ENCODE measurements at places on chromosomes 5 and 9.

DNA sequence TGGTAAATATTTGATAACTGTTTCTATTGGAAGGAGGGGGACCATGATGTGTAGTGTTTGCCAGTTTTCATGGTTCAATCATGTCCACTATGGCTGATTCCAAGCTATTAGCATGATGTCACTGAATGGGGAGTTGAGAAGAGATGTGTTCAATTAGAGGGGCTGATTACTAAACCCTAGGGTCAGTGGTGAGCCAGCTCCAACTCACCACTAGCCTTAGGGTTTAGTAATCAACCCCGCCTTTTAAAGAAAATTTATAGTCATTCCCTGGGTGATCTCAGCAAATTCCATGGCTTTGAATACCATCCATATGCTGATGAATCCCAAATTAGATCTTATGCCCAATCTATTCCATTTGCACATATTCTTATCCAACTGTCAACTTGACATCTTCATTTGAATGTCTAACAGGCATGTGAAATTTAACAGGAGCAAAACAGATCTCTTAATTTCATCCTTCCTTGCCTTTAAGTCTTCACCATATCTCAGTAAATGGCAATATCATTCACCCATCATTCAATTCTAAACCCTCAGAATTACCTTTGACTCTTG is 98.8 kb downstream of the GCNT1 start:
- DNase-seq, result no peak

GRCh38 chr5:113059232-113060040 is 82.8 kb downstream of the DCP2 start:
- no peak for DNase-seq

DNA sequence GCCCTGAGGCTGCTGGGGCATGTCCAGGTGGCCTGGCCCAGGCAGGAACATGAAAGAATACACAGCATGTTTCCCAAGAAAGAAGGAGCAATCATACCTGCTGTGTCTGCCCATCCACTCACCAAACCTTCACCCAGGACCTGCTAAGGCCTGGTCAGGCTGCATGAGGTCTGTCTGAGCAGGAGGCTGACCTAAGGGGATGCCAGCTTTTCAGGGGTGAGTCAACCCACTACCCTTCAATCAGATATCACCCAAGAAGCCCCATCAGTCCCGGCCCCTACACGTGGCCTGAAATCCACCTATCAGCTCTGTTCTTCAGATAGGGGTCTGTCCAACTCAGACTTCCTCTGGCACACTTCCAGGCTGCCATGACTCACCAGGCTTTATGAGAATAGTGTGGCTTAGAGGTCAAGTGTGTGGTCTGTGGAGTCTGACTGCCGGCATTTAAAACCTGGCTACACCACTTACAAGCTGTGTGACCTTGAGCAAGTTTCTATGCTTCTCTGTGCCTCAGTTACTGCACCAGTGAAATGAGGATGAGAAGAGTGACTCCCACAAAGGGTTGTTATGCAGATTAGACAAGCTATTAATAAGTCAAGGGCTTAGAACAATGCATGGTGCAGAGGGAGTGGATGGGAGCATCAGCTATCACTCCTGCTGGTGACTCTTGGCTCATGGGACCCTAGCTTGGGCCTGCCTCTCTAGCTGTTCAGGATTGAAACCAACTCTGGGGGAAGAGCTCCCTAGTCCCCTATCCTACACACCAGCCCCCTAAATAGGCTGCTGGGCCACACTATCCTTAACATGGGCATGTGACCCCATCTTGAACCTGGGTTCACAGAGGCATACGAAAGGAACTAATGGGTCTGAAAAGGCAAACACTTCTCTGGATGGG is 130.3 kb downstream of the PAX5 start:
- no peak for DNase-seq

GRCh38 chr9:124437086-124437485 is 13.2 kb upstream of the ADGRD2 start:
- no peak for DNase-seq

DNA sequence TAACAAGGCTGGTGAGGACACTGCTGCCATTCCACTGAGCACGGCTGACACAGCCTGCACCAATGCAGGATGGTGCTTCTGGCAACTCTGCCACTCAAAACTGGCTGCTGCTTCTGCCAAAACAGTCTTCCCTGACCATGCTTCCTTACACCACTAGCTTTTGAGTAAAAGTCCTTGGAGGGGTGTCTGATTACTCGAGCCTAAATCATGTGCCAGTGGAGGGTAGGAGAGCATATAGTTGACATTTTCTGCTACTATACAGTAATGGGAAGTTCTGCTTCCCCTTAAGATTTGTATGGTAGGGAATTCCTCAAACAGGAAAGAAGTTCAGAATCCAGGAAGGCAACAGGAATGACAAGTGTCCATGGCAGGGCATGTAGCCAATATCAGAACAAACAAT is 12.2 kb upstream of the PJA2 start:
- DNase-seq, result no peak

GRCh38 chr9:135376511-135377265 is 102.9 kb upstream of the PPP1R26 start:
- no peak for DNase-seq

DNA sequence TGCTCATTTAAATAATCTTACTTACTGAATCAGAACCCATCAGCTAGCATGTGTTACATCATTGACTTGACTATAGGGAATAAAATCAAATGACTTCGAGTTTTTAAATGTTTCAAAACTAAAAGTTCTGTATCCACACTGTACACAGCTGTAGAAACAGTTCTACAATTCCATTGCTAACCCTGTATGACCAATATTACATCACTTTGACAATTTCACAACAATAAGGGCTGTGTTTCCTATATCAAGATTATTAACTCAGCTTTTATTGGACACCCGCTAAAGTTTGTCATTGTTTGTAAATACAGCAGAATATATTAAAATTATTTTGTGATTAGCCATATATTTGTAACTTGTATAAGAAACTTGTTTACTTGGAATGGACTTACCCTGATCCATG is 540.8 kb downstream of the PRELID2 start:
- no peak for DNase-seq

GRCh38 chr5:18660511-18660910 is 1026.3 kb downstream of the TAF11L14 start:
- no peak for DNase-seq

GRCh38 chr5:108081707-108082106 is 300.2 kb downstream of the FBXL17 start:
- no peak for DNase-seq

DNA sequence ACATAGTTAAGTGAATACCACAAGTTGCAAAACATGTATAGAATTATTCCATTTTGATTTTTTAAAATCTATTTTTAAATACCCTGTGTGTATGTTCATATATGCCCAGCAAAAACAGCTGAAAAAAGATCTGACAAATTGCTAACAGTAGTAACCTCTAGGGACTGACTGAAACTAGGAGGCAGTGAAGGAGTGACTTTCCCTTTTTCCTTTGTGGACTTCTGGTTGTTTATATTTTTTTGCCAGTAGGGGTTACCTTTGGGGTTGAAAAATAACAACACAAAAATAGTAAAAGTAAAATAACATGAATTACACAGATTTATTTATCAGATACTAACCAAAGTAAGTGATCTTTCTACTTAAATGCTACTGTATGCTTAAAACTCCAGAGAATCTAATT is 2.9 kb downstream of the MEGF9 start:
- DNase-seq, result no peak

- no peak for DNase-seq
Observed at GRCh38 chr5:1876660-1877064, 6.1 kb downstream of the IRX4 start.

DNA sequence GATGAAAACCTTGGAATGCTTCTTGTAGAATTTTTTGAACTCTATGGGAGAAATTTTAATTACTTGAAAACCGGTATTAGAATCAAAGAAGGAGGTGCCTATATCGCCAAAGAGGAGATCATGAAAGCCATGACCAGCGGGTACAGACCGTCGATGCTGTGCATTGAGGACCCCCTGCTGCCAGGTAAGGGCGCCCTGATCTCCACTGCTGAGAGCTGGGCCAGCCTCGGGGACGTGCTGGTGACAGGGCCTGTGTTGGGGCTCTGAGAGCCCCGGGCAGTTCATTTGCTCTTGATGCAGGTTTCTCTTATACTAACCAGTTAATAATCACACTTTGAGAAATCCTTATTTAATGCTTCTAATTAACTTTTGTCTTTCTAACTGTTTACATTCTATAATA is 33.0 kb downstream of the TENT4A start:
- no peak for DNase-seq

- DNase-seq, result no peak
Observed at GRCh38 chr5:143026380-143026779, 256.2 kb downstream of the ARHGAP26 start.

DNA sequence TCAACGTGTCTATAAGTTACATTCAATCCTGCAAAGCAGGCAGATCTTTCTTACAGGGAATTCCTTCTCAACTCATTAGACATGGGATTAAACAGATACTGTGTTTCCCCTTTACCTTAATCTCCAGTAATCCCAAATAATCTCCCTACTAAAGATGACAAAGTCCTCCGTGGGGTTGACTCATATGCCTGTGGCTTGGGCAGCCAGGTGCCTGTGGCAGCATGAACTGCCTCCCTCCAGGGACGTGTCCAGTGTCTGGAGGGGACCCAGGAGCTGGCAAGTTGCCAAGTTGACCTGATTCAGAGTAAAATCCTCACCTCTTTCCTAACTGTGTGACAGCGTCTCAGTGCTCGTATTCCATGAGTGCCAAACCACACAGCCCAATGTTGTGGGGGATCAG is 94.6 kb upstream of the PTCH1 start:
- DNase-seq, result no peak

GRCh38 chr5:57776035-57776434 is 293.4 kb upstream of the ACTBL2 start:
- DNase-seq, result no peak

- no peak for DNase-seq
Observed at GRCh38 chr5:14838396-14839319, 32.9 kb downstream of the ANKH start.

DNA sequence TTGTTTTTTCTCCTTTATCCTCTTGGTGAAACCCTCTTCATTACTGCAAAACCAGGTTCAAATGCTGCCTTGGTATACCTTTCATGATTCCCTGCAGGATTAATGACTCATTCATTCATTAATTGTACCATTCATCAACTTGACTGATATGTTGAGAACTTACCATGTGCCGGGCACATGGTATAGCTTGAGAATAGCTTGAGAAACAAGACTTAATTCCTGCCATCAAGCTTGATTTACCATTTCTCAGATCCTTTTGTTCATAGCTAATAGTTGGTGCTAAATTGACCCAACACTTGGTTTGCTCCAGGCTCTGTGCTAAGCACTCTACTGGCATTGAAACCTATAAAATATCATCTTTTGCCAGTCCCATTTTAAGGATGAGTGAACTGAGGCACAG is 165.7 kb downstream of the YIPF5 start:
- DNase-seq, result no peak

GRCh38 chr9:106887066-106887465 is 24.1 kb downstream of the ZNF462 start:
- no peak for DNase-seq

DNA sequence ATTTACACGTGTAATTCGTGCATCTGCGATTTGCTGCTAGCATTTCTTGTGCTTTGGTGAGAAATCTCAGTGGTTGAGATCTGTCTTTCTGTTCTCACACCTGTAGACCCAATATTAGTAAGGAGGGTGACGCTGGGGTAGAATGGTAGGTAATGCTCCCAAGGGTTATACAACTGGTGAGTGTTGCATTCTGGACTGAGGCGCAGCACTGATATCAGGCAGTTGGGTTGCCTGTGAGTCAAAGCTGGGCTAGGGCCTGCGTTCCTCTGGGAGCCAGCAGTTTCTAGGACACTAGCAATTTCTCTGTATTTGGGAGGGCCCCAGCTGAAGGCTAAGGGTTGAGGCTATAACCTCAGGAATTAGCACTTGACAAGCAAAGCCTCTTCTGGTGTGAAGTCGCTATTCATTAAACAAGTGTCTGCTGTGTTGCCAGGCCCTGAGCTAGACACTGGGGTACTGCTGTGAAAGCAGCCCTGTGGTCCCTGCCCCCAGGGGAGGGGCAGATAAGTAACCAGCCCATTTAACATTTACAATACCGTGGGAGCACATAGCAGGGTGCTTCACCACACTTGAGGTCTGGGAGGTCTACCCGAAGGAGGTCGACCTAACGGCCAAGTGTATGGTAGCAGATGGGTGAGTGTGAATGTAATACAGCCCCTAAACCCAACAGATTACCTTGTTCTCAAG is 28.7 kb downstream of the LARP1 start:
- no peak for DNase-seq

GRCh38 chr9:133460405-133461175 is 812 bp downstream of the CACFD1 start:
- DNase-seq, result peak; percentile 78

GRCh38 chr9:15220658-15221318 is 86.2 kb downstream of the TTC39B start:
- DNase-seq, result no peak

DNA sequence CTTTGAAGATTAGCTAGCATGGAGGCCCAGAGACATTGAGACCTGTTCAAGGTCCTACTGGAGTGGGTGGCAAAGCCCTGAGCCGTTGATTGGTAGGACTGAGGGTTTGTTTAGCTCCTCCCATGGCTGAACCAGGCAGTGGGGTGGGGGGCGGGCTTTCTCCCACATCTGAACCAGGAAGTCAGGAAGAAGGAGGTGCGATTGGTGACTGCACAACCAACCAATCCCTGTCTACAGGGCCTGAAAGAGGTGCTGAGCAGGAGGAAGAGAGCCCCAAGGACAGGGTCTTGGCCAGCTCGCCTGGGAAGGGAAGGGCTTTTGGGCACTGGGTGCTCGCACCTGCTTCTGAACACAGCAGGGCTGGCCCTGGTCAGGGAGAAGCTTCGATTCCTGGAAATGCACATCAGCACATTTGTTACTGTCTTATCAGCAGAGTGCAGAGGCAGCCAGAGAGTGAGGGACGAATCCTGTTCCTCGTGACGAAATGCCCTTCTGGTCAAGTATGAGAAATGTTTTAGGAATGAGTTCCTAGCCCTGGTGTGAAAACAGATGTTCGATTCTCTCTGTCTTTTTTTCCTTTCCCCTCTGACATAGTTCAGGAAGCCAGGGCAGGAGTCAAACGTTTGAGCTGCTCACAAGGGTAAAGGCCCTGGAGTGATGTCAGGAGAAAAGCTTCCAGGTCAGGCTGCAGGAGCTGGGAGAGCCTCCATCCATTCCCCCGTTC is 294.8 kb upstream of the KLF4 start:
- no peak for DNase-seq

- no peak for DNase-seq
Observed at GRCh38 chr5:149386166-149386565, 7.1 kb upstream of the IL17B start.

- DNase-seq, result no peak
Observed at GRCh38 chr5:79484731-79485130, 29.2 kb downstream of the HOMER1 start.

DNA sequence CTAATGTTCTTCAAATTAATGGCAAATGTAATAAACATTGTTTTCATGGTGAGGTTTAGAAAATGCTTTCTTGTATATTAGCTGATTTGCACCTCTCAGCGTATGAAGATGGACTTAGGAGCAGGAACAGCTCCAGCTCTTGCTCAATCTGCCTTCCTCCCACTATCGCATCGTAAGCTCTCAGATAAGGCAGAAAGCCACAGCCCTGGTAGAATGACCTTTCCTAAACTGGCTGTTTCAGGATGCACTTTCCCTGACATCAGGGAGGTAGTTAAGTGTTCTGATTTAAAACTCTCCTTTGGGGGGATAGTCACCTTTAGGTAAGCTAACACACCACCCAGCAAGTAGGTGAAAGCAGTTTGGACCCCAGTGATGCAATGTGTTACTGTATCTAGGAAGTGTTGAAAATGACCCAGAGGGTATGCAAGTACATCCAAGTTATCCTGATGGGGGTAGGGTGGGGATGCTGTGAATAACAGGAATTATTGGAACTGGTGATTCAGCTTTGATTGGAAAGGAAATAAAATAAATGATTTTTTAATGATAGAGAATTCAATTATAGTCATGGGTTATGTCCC is 72.3 kb downstream of the LMNB1 start:
- no peak for DNase-seq

GRCh38 chr5:141150224-141150992 is 551 bp downstream of the PCDHB6 start:
- DNase-seq, result no peak

All from Karpas-422 (cell line).